ENCODE measurements at places on chromosomes 13 and 19. TPM values are rescaled to one million over a fixed set of nuclear protein-coding genes. Genes with fewer than 3 reads are reported as not detected.

DNA sequence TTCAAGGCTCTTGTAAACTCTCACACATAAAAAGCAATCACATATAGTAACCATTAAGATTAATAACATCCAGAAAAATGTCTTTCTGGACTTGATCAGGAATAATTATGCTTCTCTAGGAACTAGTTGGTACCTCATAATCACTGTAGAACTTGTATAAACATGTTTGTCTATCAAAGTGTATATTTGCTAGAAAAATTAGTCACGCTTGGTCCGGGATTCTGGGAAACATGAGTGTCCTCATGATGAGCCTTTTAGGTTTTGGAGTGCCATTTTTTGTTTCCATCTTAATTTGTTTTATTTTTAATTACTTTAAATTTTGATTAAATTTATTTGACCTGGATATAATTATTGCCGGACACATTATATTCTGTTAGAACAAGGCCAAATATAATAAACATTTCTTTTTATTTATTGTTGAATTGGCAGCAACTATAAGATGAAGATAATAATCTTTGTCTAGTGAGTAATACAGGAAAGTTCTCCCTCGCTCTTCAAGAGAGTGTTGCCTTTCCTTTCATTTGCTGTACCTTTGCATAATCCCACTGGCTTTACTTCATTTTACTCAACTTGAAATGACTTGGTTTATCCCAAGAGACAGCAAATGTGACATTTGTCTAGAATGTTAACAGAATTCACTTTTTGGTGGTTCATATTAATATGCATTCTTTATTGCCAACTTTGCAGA lies 207.0 kb downstream of the NALCN start:
- DNase-seq = no peak

DNA sequence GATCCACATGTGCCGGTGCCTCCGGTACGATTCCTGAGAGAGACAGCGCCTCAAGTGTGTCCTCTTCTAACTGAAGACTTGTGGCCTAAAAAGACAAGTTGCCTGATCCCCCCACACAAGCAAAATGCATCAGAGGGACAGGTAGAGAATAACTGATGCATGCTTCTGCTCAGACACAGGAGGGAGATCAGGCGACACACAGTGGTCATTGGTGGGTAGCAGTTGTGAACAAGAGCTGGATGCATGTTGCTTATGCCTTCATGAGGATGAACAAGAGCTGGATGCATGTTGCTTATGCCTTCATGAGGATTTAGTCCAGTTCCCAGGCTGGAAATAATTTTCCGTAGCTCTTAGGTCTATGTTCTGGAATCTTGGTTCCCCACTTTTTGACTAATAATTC lies 505.6 kb downstream of the MYO16 start:
- no peak for DNase-seq

- no peak for DNase-seq
Observed at GRCh38 chr13:26705536-26705935, 55.0 kb downstream of the GPR12 start.

ADGRE3 gene
- not detected for total RNA-seq

GRCh38 chr19:44757735-44758505 lies 9.4 kb downstream of the BCL3 start:
- no peak for DNase-seq

CATSPERD gene
- total RNA-seq = 0.65 TPM

- DNase-seq = no peak
Observed at GRCh38 chr13:51581148-51581820, 3.0 kb upstream of the WDFY2 start.

PCCA gene
- 17.8 TPM for total RNA-seq

Data from epithelial cell of proximal tubule (primary cell).